Activated CD4-positive, alpha-beta T cell treated with anti-CD3 and anti-CD28 coated beads, Interleukin-2, amount 10 ng/mL, durations not matched to agents 24 days and 14 days (primary cell): ENCODE measurements at places on chromosomes 3 and 15. TPM values are rescaled to one million over a fixed set of nuclear protein-coding genes. Genes with fewer than 3 reads are reported as not detected.

GRCh38 chr3:131353016-131353877 lies 28.3 kb upstream of the NUDT16 start:
- peak; percentile 15 for DNase-seq
- no peak overlapping the region for H3K4me3 ChIP-seq
- H3K4me1 ChIP-seq, result no peaks in the 10 kb centered on the region
- no peaks in the 10 kb centered on the region for H3K36me3 ChIP-seq
- H3K27me3 ChIP-seq, result peaks cover 5% of the 10 kb centered on the region

DNA sequence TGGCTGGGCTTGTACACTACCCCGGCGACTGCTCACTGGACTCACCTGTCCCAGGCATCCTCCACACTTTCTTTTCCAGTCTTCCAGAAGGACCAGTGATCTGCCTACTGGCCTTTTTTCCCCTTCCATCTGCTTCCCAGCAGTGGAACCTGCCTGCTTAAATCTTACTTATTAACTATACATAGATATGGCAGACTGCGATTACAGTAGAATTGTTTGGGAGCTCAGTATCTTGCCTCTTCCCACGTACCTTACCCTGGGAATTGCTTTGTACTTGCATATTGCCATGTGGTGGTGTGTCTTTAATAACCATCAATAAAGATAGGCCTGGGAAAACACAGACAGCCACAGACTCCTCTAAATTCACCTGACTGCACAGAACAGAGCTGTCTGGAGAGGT lies 11.8 kb upstream of the HES1 start:
- H3K4me3 ChIP-seq, result no peak overlapping the region
- no peak overlapping the region for H3K27ac ChIP-seq
- peaks cover 77% of the 10 kb centered on the region for H3K27me3 ChIP-seq
- no peak for DNase-seq
- peaks cover 2% of the 10 kb centered on the region for H3K4me1 ChIP-seq

DNA sequence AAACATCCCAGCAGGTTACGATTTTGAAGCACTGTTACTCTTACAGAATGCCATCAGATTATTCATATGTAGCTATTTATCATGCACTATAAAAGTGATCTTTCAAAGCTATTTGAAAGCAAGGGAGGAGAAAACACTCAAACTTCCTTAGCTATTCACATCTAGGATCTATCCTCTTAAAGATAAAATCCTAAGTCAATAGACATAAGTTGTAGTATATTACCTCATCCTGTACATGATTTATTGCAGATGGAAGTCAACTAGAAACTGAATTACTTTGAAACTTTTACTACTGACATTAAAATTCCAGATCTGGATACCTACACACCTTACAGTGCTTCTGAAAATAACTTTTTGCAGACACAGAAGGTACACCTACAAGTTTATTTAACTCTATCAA lies 197.2 kb downstream of the MEIS2 start:
- no peaks in the 10 kb centered on the region for H3K36me3 ChIP-seq
- H3K4me3 ChIP-seq, result no peak overlapping the region
- H3K4me1 ChIP-seq, result no peaks in the 10 kb centered on the region
- DNase-seq, result no peak
- no peaks in the 10 kb centered on the region for H3K27me3 ChIP-seq

DNA sequence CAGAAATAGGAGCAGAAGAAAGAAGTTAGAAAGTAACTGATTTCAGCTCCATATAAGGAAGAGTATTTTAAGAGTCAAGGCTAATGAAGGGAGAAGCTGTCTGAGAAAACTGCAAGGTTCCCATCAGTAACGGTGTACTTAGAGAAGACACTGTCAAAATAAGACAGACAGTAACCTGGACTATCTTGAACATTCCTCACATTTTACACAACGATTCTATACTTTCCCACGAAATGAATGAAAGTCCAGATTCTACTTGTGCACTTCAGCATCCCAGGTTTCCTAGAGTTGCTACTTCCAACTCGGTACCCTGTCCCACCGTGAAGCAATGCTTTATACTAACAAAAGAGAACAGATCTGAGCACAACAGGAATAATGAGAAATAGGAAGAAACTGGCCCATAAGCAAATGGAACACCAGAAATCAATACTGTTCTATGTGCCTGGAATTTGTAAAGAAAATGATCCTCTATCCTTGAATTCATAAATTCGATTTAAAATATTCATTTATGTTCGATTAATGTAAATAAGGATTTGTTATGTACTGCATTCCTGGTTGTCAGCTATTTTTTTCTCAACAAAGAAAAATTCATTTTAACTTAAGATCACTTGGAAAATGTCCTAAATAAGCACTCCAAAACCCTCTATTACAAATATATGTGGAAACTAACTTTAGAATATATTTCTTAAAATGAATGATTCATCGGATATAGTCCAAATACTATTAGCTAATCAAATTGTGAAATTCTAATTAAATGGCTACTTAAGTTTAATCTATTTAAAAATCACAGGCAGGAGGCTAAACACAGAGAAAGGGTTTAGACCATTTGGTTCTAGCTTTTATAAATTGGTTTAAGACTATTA lies 1.5 kb downstream of the C3orf70 start:
- no peaks in the 10 kb centered on the region for H3K36me3 ChIP-seq
- no peak overlapping the region for H3K4me3 ChIP-seq
- no peak overlapping the region for H3K27ac ChIP-seq
- H3K27me3 ChIP-seq, result peaks cover 30% of the 10 kb centered on the region
- peaks cover 4% of the 10 kb centered on the region for H3K4me1 ChIP-seq

DNA sequence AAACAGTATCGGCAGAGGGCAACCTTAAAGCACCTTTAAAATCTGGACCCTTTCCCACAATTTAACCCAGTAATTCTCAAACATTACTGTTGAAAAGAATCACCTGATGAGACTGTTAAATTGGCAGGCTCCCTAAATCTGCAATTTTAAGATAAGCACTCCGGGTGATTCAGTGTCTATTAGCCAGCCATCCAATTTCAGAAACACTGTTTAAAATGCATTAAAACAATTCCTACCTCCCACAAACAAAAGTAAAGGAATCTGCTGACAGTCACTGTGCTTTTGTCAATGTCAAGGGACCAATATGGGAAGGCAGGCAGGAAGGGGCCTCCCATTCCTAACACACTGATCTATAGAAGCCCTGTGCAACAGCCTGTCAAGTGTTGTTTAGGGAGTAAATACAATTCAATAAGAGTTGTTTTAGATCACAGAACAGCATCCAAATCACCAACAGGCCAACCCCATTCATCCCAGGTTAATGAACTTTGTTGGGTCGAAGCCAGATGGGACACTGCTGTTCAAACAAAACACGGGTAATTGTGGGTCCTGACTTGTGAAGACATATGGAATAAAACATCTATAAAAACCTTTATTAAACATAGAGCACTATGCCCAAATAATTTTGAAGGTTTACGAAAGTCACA lies 21.4 kb downstream of the SIAH2 start:
- H3K27ac ChIP-seq, result peak overlapping the region; percentile 99
- no peaks in the 10 kb centered on the region for H3K27me3 ChIP-seq
- peaks cover 81% of the 10 kb centered on the region for H3K4me1 ChIP-seq

DNA sequence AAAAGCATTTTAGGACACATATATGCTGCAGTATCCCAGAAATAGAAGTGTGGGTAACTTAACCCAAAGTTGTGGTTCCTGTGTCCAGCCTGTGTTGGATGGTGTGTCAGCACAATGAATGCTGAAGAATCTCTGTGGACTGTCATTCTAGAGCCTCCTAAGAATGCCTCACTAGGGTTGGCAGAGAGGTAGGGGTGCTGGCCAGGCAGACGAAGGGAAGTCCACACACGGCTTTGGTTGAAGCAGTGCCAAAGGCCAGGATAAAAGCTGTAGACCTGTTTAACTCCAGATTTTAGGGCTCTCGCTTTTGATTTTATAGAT lies 43.7 kb upstream of the TIPARP start:
- no peaks in the 10 kb centered on the region for H3K36me3 ChIP-seq
- peaks cover 10% of the 10 kb centered on the region for H3K27me3 ChIP-seq
- H3K27ac ChIP-seq, result no peak overlapping the region
- H3K4me3 ChIP-seq, result no peak overlapping the region
- peaks cover 4% of the 10 kb centered on the region for H3K4me1 ChIP-seq
- DNase-seq, result no peak

DNA sequence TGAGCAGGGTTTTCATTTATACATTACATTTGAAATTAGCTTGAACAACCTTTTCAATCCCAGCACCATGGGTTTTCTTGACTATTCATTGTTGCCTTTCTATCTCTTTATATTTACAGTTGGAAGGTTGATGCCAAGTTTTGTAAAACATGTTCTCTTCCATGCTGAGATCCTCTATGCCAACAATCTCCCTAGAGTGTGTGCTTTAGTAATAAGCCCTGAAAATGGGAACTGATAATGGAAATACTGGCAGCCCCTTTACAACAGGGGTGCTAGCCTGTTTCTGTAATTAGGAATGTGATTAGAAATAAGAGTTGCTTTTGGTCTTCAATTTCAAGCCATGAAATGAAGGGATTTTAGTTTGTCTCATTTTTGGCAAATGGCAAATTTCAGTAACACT lies 239.9 kb upstream of the NAALADL2 start:
- H3K27me3 ChIP-seq, result no peaks in the 10 kb centered on the region
- H3K36me3 ChIP-seq, result no peaks in the 10 kb centered on the region
- no peak overlapping the region for H3K27ac ChIP-seq

GRCh38 chr3:11014253-11014652 lies 21.7 kb downstream of the SLC6A1 start:
- no peaks in the 10 kb centered on the region for H3K4me1 ChIP-seq
- no peak for DNase-seq
- no peaks in the 10 kb centered on the region for H3K27me3 ChIP-seq
- H3K27ac ChIP-seq, result no peak overlapping the region
- no peaks in the 10 kb centered on the region for H3K36me3 ChIP-seq
- H3K4me3 ChIP-seq, result no peak overlapping the region

DNA sequence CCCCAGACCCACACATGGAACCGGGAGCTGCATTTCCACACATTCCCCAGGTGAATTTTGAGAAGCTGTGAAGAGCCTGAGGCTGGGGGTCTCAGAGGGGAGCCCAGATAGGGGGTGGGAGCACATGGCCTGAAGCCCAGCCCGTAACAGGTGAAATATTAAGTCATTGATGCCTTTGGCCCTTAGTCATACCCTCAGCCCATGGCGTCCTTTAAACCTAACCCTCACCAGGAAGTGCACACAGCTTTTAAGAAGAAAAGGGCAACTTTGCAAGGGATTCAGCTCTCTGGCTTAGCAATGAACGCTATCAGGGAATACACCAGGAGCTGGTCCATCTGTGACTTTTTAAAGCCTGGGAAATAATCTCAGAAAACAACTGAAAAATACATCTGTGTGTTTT lies 40.6 kb downstream of the WNT7A start:
- H3K27ac ChIP-seq, result no peak overlapping the region
- no peak overlapping the region for H3K4me3 ChIP-seq
- H3K4me1 ChIP-seq, result no peaks in the 10 kb centered on the region
- no peak for DNase-seq
- no peaks in the 10 kb centered on the region for H3K36me3 ChIP-seq
- no peaks in the 10 kb centered on the region for H3K27me3 ChIP-seq

DNA sequence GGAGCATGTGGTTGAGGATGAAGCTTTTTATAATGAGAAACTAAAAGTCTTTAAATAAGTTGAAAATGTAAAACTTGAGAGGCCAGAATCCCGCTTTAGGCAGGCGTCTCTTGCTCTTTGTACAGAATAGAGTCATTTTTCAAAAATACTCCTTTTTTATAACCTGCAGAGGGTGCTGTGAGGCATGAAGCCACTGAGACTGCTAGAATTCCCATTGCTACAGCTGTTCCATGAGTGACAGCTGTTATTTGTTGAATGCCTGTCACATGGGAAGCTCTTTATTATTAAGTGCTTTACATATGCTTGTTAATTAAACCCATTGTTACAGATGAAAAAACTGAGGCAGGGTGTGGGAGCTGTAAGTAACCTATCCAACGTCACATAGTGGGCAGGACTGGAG lies 18.5 kb downstream of the MINAR1 start:
- peak; percentile 32 for DNase-seq
- H3K36me3 ChIP-seq, result no peaks in the 10 kb centered on the region
- peaks cover 4% of the 10 kb centered on the region for H3K27me3 ChIP-seq
- H3K4me1 ChIP-seq, result no peaks in the 10 kb centered on the region

DNA sequence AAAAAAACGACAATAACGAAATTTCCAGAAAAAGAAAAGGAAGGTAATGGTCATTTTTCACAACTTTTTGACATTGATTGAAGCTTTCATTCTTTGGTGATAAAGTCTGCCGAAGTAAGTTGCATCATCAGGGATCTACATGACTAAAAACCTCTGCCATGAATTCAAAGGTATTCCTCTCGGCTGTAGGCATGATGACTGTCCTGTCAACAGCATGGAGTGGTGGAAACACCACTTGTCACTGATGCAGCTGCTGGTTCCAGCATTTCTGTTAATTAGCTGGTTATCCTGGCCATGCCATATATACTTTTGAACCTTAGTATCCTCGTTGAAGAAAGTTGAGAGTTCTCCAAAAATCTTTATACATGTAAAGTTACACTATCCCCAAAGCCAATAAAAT lies 859.0 kb upstream of the ARPP21 start:
- H3K27ac ChIP-seq, result no peak overlapping the region
- no peaks in the 10 kb centered on the region for H3K4me1 ChIP-seq
- DNase-seq, result no peak
- H3K4me3 ChIP-seq, result no peak overlapping the region
- no peaks in the 10 kb centered on the region for H3K36me3 ChIP-seq

DNA sequence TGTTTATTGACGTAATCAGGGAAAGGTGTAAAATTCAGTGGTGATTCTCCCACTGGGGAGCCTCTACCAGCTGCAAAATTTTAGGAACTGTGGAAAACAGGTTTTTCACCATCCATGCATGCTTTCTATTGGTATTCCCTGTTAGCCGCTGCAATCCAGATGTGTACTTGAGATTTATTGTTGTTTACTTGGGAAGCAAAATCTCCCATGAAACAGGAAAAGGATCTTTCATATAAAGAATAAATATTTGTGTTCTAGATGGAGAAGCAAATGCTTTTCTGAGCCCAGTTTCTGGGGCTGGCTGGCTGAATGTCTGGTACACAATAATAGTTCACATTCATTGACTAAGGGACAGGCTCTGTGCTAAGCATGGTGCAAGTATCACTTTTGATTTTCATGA lies 144.6 kb upstream of the RASGRP1 start:
- H3K4me1 ChIP-seq, result peaks cover 13% of the 10 kb centered on the region
- H3K4me3 ChIP-seq, result no peak overlapping the region
- DNase-seq, result no peak
- no peak overlapping the region for H3K27ac ChIP-seq
- H3K27me3 ChIP-seq, result peaks cover 19% of the 10 kb centered on the region
- peaks cover 2% of the 10 kb centered on the region for H3K36me3 ChIP-seq

DNA sequence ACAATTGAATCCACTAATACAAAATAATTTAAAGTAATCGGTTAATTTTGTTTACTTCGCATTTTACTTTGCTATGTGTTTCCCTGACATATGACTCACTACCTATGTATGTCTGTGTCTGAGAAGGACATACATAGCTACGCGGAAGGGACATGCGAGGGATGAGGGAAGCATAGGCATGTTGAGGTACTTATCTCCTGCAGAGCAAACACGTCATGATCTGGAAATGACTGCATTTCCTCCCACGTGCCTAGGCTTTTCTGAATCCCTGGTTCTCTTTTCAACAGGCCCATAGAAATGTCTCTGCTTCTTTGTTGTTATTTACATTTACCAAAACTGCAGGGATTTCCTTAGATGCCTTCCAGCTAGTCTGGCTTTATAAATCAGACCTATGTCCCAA lies 27.5 kb downstream of the ALCAM start:
- H3K36me3 ChIP-seq, result peaks cover 2% of the 10 kb centered on the region
- no peak for DNase-seq
- no peaks in the 10 kb centered on the region for H3K27me3 ChIP-seq
- H3K4me3 ChIP-seq, result no peak overlapping the region

CSPG4 gene
- total RNA-seq, result not detected in 2 replicates

RETNLB gene
- not detected in 2 replicates for total RNA-seq

C3orf85 gene
- total RNA-seq, result not detected in 2 replicates

CPNE9 gene
- 0.17 TPM in 1 of 2 replicates, not detected in the other for total RNA-seq

SLC22A14 gene
- not detected in 2 replicates for total RNA-seq

HDAC11 gene
- total RNA-seq, result 1.5 and 2.1 TPM in 2 replicates

ZDHHC19 gene
- not detected in 2 replicates for total RNA-seq
